ENCODE measurements at places on chromosomes 13 and 19. TPM values are rescaled to one million over a fixed set of nuclear protein-coding genes. Genes with fewer than 3 reads are reported as not detected.
A peak's percentile ranks its signal among the peaks of the same experiment; 100 is the strongest.

Gene OR4F17
- total RNA-seq = not detected

Gene NUFIP1
- 5.2 TPM for total RNA-seq

Gene FGF22
- not detected for total RNA-seq

Gene SYT3
- total RNA-seq = 0.65 TPM

Gene REX1BD
- 89.2 TPM for total RNA-seq

Gene POLR1G
- 7.1 TPM for total RNA-seq

Gene SIGLEC12
- total RNA-seq = not detected

GRCh38 chr19:58338825-58339558 is 12.2 kb downstream of the ZSCAN22 start:
- no peak overlapping the region for H3K27ac ChIP-seq
- no peak for DNase-seq
- no peaks in the 10 kb centered on the region for H3K4me1 ChIP-seq
- no peak overlapping the region for H3K4me3 ChIP-seq

DNA sequence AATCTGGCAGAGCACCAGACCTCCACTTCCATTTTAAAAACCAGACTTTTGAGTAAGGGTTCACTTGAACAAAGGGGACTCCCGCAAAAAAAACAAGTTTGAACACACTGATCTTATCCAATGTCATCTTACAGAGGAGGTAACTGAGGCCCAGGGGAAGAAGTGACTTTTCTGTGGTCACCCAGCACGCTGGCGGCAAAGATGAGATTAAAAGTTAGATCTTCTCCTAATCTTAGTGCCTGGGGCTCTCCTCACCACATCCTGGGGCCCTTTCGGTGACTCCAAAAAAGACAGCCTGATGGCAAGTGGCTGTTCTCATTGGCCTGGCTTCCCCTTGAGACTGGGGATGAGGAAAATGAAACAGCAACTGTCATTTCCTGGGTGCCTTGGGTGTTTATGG is 101.8 kb upstream of the ZNF98 start:
- DNase-seq = no peak
- no peak overlapping the region for H3K4me3 ChIP-seq

GRCh38 chr19:14992780-14993179 is 13.1 kb upstream of the SLC1A6 start:
- no peaks in the 10 kb centered on the region for H3K36me3 ChIP-seq
- no peak overlapping the region for H3K27ac ChIP-seq
- H3K4me3 ChIP-seq = no peak overlapping the region
- no peaks in the 10 kb centered on the region for H3K27me3 ChIP-seq
- DNase-seq = no peak
- H3K4me1 ChIP-seq = no peaks in the 10 kb centered on the region

DNA sequence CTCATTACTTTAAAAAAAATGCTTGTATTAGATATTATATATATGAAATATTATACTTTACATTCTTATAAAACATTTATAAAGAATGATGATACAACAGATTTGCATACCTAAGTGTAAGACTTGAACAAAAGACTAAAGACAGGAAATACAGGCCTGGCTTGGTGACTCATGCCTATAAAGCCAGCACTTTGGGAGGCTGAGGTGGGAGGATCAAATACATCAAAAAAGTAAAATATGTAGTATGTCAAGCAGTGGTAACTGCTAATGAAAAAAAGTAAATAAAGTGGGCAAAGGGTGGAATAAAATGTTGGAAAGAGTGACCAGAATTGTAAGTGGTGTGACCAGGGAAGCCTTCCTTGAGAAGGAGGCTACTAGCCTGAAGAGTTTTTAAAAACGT is 133.7 kb downstream of the GGACT start:
- no peak for DNase-seq
- no peaks in the 10 kb centered on the region for H3K4me1 ChIP-seq
- H3K27me3 ChIP-seq = no peaks in the 10 kb centered on the region
- H3K27ac ChIP-seq = no peak overlapping the region

DNA sequence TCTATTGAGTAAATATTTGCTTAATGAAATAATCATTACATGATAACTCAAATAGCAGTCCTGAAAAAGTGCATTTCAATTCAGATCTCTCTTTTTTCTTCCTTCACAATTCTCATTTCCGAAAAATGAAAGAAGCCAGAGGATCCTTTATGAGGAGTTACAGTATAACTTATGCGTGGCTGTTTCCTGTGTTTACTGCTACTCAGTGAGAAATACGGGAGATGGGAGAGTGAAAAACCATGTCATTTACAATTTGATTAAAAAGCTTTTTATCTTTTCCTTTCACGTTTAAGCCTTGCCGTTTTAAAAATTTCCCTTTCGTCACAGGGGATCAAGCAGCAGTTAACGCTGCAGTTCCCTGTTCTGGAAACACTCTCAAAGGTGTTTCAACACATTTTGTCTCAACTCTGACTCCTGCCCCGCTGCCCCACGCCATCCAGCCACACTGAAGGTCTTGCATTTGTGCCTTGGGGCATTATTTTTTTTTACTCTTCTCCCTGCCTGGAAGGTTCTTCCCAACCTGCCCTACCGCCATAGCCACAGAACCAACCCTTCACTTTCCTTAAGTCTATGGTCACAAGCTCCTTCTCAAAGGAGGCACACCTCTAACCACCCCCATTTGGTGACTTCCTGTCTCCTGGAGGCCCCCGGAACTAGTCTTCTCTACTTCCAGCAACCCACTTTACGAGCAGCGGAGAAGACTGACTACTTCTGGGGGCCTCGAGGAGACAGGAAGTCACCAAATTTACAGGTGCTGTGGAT is 17.0 kb downstream of the KL start:
- H3K27ac ChIP-seq = no peak overlapping the region
- no peaks in the 10 kb centered on the region for H3K36me3 ChIP-seq
- DNase-seq = no peak
- no peaks in the 10 kb centered on the region for H3K27me3 ChIP-seq
- no peak overlapping the region for H3K4me3 ChIP-seq

DNA sequence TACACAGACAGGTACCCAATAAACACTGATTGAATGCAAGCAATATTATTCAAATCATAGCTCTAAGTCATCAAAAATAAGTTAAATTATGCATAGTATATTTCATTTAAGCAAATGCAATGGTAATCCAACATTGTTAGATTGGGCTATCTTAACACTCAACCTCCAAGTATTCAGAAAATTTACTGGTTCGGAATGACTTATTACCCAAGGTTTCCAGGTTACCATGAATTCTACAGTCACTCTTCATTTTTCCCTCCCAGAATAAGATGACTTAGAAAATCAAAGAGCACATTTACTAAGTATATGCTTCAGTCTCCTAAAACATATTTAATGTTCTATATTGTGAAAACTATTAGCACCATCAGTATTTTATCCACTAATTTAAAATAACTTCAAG is 6.0 kb downstream of the UBL3 start:
- peaks cover 6% of the 10 kb centered on the region for H3K4me1 ChIP-seq
- H3K27me3 ChIP-seq = no peaks in the 10 kb centered on the region

- H3K36me3 ChIP-seq = no peaks in the 10 kb centered on the region
- H3K4me3 ChIP-seq = no peak overlapping the region
- no peaks in the 10 kb centered on the region for H3K27me3 ChIP-seq
- H3K27ac ChIP-seq = no peak overlapping the region
- peaks cover 7% of the 10 kb centered on the region for H3K4me1 ChIP-seq
These were observed 5.3 kb upstream of the UQCR11 start for GRCh38 chr19:1610579-1610978.

DNA sequence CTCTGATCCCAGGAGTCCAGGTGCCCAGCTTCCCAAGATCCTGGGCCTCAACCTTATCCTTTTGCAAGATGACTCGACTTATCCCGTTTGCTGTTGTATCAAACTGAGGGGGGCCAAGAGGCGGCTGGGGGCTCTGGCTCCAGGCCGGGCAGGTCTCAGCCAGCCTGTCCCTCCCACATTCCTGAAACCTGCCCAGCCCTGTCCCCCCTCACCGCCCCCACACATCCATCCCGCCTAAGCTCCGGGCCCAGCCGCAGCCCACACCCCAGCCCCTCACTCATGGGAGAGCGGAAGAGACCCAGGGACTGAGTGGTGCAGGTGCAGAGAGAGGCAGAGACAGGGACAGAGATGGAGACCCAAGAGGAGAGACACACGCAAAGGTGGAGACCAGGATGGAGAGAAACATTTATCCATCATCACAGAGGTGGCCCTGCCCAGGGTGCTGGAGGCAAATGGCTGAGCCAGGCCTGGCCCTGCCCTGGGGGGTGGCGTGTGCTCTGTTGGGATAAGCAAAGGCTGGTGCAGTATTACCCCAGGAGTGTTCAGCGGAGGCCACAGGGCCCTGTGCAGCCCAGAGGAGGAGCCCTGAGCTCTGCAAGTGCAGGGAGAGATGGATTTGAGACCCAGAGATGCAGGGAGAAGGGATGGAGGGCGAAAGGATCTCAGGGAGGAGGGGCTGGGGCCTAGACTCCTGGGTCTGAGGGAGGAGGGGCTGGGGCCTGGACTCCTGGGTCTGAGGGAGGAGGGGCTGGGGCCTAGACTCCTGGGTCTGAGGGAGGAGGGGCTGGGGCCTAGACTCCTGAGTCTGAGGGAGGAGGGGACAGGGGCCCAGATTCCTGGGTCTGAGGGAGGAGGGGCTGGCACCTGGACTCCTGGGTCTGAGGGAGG is 1.6 kb downstream of the BCAM start:
- H3K4me3 ChIP-seq = no peak overlapping the region
- H3K27ac ChIP-seq = no peak overlapping the region
- H3K36me3 ChIP-seq = no peaks in the 10 kb centered on the region
- peaks cover 16% of the 10 kb centered on the region for H3K4me1 ChIP-seq
- no peak for DNase-seq

GRCh38 chr19:1455336-1456120 is 5.6 kb downstream of the APC2 start:
- peaks cover 51% of the 10 kb centered on the region for H3K27me3 ChIP-seq
- H3K4me3 ChIP-seq = no peak overlapping the region
- no peaks in the 10 kb centered on the region for H3K36me3 ChIP-seq
- DNase-seq = no peak
- no peaks in the 10 kb centered on the region for H3K4me1 ChIP-seq

- H3K36me3 ChIP-seq = no peaks in the 10 kb centered on the region
- no peak overlapping the region for H3K4me3 ChIP-seq
- no peak overlapping the region for H3K27ac ChIP-seq
- no peaks in the 10 kb centered on the region for H3K27me3 ChIP-seq
- no peak for DNase-seq
- H3K4me1 ChIP-seq = no peaks in the 10 kb centered on the region
These were observed 418.1 kb upstream of the ARGLU1 start for GRCh38 chr13:106986033-106986484.

DNA sequence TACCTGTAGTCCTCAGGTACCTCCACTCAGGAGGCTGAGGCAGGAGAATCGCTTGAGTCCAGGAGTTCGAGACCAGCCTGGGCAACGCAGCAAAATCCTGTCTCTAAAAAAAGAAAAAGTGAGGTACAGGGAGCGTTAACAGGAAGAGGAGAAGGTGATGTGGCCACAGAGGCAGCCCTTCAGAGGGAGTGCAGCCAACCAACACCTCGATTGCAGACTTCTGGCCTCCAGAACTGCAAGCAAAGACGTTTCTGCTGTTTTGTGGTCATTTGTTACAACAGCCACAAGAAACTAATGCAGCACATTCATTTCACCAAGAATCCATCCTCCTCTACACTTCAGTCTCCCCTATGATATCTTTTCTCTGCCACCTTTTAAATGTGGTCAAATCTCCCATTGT is 145.2 kb downstream of the USP12 start:
- H3K27me3 ChIP-seq = peaks cover 5% of the 10 kb centered on the region
- no peak overlapping the region for H3K27ac ChIP-seq
- DNase-seq = no peak

DNA sequence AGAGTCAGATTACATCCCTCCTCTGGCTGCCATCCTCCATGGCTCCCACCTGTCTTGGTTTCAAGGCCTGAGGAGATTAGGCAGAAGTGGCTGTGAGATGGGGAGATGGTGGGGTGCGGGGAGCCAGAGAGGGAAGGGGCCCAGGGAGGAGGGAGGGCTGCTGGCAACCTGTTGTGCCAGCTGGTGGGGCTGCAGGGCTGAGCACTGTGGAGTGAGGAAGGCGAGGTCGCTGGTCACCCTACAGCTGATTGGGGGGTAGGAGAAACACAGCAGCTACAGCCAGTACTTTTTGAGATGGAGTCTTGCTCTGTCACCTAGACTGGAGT is 48.3 kb downstream of the CD320 start:
- H3K4me1 ChIP-seq = no peaks in the 10 kb centered on the region
- DNase-seq = no peak
- H3K27me3 ChIP-seq = no peaks in the 10 kb centered on the region

- no peaks in the 10 kb centered on the region for H3K4me1 ChIP-seq
- no peaks in the 10 kb centered on the region for H3K36me3 ChIP-seq
- no peak overlapping the region for H3K4me3 ChIP-seq
- H3K27ac ChIP-seq = no peak overlapping the region
- DNase-seq = peak; percentile 2
These were observed 34.4 kb upstream of the MIR17HG start for GRCh38 chr13:91313103-91313502.

- H3K4me3 ChIP-seq = no peak overlapping the region
- no peak for DNase-seq
These were observed 1.8 kb downstream of the SLITRK1 start for GRCh38 chr13:83880275-83881139.

Measured in adrenal gland (tissue), 19 donors.